A549 (cell line): ENCODE measurements at places on chromosomes 5 and 9. TPM values are rescaled to one million over a fixed set of nuclear protein-coding genes. Genes with fewer than 3 reads are reported as not detected.

The ORM2 gene
- not detected in 3 replicates for polyA plus RNA-seq

- DNase-seq = no peak
These were observed 69.0 kb upstream of the HRH2 start for GRCh38 chr5:175588709-175589429.

The EIF4E1B gene
- not detected in 3 replicates for polyA plus RNA-seq

GRCh38 chr5:151612689-151613427, 21.7 kb upstream of the FAT2 start:
- peak; percentile 41 for DNase-seq

GRCh38 chr5:131473731-131474130, 161.3 kb downstream of the RAPGEF6 start:
- no peak for DNase-seq

The PDE8B gene
- polyA plus RNA-seq = 2.8 to 4.0 TPM (median 2.9 TPM) in 3 replicates

- no peak for DNase-seq
These were observed 23.0 kb downstream of the PDE6A start for GRCh38 chr5:149921597-149921996.

The CD72 gene
- 0.10 to 0.55 TPM (median 0.44 TPM) in 3 replicates for polyA plus RNA-seq

The CBY3 gene
- polyA plus RNA-seq = not detected in 3 replicates

The STK32A gene
- polyA plus RNA-seq = 0.45 to 0.63 TPM (median 0.50 TPM) in 3 replicates

DNA sequence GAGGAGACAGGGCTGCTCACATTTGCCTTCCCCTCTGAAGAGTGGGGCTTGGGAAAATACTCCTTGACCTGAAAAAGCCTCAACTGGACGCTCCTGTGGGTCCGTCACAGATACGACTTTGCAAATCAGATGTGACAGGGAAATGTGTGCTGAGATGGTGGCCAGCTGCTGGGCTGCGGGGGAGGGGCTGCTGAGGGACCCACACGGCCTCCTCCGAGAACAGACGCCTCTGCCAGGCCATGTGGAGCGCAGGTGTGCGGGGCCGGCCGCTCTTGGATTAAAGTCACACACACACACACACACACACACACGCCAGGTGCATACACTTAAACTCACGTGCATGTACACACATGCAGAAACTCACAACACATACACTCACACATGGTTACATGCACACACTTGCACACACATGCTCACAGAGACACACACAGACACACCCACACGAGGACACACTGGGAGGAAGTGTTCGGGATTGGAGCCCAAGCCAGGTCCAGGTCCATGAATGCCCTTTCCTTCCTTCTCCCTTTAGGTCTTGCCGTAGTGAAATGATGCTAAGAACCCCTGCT, 167.4 kb downstream of the GAPVD1 start:
- DNase-seq = no peak

GRCh38 chr9:73155377-73155776, 3.7 kb downstream of the ANXA1 start:
- no peak for DNase-seq

- DNase-seq = no peak
These were observed 101.3 kb upstream of the LARP1 start for GRCh38 chr5:154653764-154654485.

- peak; percentile 66 for DNase-seq
These were observed 218.2 kb downstream of the MAST4 start for GRCh38 chr5:66814146-66814991.

DNA sequence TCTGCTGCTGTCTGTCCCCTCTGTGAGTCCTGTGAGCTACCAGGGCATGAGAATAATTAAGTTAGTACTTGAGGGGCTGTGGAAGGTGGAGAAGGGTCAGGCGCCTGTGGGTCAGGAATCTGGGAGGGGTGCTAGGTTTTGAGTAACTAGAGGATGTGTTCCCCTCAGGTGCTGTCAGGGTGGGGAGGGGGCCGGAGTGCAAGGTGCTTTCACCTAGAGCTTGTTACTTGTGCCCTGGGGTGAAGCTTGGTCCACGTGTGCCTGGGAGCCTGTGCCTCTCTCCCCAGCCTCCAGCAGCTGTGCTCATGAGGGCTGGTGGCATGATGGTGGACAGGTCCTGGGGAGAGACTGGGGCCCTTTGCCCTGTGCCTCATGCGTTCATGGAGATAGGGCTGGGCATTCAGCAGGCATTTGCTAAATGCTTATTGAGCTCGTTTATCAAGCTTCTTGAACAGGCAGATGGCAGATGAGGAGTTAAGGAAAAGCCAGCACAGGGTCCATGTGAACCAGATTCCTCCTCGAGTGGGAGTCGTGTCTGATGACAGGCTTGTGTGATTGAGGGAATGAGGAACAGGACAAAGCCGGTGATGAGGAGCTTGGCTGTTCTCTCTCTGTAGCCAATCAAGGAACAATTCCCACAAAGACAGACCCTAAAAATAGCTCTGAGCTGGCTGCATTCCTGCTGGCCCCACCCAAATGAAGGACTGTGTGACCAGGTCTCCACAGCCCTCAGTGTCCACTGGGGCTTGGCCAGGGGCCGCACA, 40.9 kb downstream of the CACNA1B start:
- no peak for DNase-seq

DNA sequence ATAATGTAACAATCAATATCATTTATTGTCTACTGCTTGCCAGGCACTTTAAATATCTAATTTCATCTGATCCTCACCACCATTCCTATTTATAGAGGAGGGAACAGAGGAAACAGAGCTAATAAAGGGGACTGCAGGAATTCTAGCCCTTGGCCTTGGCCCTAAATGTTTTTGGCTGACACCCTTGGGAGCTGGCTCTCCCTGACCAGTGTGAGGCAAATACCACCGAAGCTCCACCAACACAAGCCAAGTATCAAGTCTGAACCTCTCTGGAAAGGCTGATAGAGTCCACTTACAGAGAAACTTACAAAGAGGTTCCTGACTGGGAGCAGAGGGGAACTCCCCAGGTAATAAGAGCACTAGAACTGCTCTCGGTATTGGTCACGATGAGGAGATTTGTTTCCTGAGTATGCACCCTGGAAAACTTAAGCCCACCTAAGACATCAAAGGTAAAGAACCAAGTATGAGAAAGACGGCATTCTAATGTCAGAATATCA, 243.1 kb upstream of the PANK3 start:
- DNase-seq = no peak

The BRD8 gene
- polyA plus RNA-seq = 65.7 to 75.6 TPM (median 65.7 TPM) in 3 replicates

GRCh38 chr5:138809391-138809790, 56.2 kb downstream of the CTNNA1 start:
- no peak for DNase-seq

GRCh38 chr9:19122490-19123042, 4.7 kb downstream of the PLIN2 start:
- no peak for DNase-seq

DNA sequence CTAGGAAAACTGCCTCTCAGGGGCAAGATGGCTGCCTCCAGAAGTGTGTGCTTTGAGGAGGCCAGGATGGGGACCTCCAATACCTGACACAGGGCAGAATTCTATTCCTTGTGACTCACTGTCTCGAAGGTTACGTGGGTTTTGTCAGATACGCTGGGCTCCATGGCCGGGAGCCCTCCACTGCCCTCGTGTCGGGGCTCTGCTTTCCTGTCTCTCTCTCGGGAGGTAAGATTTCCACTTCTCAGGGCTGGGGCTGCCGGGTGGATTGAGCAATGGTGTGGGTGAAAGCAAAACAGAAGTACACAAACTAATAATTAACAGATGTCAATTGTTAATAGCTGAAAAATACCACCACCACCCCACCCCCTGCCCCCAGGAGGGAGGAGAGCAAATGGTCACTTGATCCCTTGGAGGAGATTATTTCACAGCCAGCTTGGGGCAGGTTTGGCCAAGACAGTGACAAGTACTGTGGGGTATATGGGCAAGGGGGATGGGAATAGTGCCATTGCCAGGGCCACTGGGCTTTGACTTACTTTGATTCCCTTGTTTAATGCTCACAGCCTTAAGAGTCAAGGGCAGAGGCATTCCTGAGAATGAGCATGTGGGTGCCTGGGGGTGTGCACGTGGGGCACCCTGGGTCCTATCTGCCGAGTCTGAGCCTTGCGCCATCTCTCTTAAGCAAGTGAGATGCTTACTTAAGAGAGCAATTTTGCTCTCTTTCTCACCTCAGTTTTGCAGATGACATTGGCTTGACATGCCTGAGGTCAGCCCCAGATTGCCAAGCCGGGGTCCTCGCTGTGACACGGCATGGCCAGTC, 28.8 kb upstream of the DAB2IP start:
- no peak for DNase-seq

DNA sequence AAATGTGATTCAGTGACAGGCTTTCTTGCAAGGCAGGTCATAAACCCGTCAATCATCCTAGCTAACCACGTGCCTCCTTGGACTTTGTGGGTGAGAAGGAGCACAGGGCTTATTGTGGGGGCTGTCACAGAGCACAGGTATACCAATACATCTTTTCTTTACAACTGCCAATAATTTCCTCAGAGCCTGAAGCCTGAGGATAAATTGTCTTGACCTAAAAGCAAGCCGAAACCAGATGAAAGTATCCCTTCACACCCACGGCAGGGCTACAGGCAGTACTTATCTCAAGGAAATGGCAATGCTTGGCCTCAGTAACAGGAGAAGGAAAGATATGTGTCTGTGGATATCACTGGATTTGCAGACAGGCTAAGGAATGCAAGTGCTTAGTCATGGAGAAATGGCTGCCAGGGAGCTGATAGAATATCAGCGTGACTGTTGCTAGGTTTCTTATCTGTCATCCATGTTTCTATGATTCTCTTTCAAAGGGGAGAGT, 90.3 kb upstream of the ZNF366 start:
- peak; percentile 52 for DNase-seq

The PPP2R2B gene
- 0.08 to 0.13 TPM in 2 of 3 replicates, not detected in the other for polyA plus RNA-seq

The CNTNAP3B gene
- polyA plus RNA-seq = 13.6 to 17.7 TPM (median 14.4 TPM) in 3 replicates
